ENCODE measurements at places on chromosomes 5 and 9.

- no peak for DNase-seq
Measured at GRCh38 chr9:6460189-6460768, 47.3 kb downstream of the UHRF2 start.

DNA sequence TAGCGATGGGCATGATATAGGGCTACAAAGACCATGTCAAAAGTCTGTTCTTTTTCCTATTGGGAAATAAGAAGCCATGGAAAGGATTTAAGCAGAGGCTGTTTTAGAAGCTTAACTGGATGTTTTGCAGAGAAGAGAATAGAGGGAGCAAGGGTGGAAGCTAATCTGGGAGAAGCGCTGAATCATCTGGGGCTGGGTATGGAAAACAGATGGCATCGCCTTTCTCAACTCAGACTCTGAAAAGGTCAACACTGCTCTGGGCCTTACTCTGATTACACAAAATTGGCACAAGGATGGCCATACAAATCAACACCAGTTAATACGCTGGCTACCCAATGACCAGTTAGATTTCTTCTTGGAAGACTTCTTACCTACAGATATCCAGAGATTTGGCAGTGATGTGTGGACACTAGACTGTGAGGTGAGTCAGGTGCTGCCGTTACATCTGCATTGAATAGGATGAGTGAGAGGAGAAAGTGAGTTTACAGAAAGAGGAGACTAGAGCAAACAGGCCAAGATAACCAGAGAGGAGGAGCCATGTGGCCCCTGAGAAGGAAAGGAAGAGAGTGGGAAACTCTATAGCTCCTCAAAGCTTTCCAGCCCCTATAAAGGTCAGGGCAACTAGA lies 6.2 kb upstream of the TCERG1 start:
- DNase-seq: no peak

GRCh38 chr5:39698838-39699560 lies 274.2 kb upstream of the DAB2 start:
- no peak for DNase-seq

DNA sequence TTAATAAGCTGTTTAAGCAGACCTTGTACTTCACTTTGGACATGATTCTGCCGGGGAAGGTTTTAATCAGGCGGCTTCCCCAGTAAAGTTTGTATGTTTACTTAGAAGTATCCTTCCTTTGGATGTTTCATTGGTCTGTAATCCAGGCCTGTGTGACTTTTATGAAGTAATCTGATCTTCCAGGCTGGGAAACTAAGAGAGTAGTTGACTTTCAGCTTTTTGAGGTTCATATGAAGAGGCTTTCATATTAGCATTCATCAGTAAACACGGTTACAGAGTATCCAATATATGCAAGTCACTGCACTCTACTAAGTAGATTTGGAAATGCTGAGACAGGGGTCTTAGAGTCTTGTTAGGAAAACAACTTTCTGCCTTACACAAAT lies 1.1 kb downstream of the DNAJC21 start:
- no peak for DNase-seq

DNA sequence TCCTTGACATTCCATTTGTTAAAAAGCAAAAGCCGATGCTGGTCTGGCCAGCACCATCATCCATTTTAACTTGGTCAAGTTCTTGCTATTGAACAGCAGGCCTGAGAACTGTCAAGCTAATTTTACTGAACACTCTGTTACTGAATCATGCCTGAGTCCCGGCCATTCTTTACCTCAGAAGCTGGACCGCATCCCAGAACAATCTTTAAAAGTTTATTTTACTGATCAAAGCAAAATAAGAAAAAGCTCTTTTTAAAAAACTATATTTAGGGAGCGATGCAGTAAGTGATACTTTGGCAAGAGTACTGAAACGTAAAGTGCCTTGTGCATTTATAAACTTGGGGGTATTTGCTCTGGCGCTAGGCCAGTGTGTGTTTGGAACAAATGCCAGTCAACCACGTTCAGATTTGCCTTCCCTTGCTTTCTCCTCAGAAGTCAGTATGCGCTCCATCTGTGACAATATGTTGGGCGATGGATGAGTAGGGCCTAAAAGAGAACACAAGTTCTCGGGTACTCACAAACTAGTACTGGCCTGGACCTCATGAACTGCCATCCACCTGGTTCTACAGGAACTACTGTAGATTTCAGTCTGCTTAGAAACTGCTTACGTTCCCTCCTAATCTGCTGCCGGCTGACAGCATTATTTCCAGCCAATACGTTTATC lies 161.9 kb downstream of the MAPKAP1 start:
- no peak for DNase-seq

DNA sequence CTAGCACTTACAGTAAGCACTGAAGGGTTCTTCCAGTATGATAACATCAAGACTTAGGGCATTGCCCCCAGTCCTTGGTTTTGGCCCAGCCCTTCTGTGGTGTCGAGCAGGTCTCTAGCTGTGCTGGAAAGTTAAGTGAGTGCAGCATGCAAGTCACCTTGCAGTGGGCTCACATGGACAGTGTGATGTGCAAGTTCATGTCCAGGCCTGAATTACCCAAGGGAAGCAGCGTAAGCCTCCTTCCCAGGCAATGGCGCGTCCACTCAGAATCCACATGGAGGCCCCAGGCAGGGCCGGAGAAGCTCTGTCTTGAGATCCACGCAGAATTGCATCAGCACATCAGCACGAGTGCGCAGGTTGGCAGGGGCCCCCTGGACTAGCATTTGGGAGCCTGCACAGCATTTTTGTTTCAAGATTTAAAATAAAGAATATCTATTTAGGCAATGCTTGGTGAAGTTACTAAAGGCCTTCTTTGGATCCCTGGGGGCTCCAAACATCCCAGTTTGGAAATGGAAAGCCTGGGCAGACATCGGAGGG lies 108.4 kb upstream of the ALDH1B1 start:
- no peak for DNase-seq

Data from iPS-NIHi11 (cell line).